ENCODE measurements at places on chromosomes 11 and 22.

GRCh38 chr22:43823911-43824665 is 12.0 kb upstream of the EFCAB6 start:
- DNase-seq, result no peak

DNA sequence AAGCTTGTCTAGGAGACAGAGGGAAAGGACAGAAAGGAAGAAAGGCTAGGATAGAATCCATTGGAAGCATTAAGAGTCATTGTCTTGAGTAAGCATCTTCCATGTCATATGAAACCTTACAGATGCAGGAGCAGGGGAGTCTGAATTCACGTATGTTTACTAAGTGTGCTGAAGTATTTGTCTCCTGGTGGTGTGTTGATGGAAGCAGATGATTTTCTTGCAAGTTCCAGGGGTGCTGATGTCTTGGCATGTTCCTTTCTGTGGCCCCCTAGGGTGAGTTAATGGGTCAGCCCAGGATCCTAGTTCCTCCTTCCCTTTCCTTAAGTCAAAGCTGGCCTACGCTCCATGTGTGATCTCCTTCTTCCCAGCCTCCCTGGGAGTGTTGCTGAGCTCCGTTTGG is 110.2 kb downstream of the TEAD1 start:
- no peak for DNase-seq

GRCh38 chr11:95148406-95148805 is 58.8 kb downstream of the ENDOD1 start:
- DNase-seq, result no peak

DNA sequence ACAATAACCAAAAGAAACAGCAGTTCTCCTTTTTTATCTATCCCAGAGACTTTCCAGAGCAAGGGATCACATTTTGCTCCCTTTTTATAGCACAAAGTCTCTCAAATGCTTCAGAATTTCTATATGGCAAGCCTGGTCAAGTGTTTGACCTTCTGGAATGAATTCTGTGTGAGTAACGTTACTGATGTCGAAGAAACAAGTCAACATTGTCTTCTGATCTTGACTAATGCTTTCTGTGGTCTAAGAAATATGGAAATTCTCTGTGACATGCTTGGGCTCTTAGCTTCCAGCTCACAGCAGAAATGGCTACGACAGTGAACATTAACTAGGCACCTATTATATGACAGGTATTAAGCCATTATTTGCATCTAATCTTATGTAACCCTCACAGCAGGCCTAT is 411.7 kb downstream of the CADM1 start:
- no peak for DNase-seq

- peak; percentile 21 for DNase-seq
Measured at GRCh38 chr11:73577496-73577917, 20.4 kb downstream of the FAM168A start.

DNA sequence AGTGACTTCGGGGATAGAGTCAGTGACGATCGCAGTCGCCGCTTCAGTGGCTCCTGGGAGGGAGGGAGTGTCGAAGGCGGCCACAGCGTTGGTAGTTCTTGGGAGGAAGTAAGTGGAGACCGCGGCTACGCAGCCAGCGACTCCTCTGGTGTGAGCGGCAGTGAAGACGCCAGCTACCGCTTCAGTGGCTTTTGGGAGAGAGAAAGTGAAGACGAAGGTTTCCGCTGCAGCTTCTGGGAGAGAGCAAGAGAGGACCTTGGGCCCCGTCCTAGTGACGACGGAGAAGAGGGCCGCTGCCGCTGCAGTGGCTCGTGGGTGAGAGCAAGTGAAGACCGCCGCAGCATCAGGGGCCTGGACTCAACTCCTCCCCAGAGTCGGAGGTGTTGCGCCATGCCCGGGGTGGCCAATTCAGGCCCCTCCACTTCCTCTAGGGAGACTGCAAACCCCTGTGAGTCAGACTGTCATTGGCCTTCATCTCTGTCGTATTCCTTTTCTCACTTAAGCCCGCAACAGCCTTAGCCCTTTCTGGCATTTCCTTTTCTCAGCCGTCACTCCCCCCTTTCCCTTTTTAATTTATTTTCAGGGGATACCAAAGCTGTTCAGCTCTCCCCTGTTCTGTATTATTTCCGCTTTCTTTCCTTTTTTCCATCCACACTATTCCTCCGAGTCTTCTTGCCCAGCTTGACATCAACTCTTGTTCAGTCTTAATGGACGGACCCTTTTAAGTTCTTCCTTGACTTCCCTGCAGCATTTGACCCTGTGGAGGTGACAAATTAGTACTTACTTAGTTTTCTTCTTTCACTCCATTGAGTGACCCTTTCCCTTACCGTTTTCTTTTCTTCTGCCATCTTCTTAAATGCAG is 1.0 kb downstream of the ANKRD42 start:
- peak; percentile 28 for DNase-seq

DNA sequence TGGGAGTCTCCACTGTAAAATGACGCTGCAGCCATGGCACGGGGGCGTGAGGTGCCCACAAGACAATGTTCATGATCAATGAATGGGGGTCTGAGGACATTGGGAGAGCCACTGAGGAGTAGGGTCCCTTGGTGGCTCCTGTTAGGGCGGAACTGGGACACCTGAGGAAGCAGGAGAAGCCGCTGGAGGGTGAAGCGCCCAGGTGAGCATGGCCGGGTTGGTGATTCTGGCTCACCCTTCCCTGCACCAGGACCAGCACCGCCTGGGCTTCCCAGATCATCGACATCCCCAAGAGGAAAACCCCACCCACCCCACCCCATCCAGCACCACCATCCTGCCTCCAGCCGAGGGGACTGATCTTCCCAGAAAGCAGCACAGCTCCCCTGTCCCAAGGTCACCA is 30.6 kb downstream of the SHANK2 start:
- DNase-seq, result no peak

- DNase-seq, result peak; percentile 96
Measured at GRCh38 chr22:50474710-50475651, at the start of gene SBF1. SBF1 (minus strand) TSS chr22:50475035; CDS start chr22:50474840, 195 bp downstream.
